Stimulated activated naive CD8-positive, alpha-beta T cell treated with anti-CD3 and anti-CD28 coated beads, Interleukin-15, amount 100 ng/mL, for 72 hours (primary cell): ENCODE measurements at places on chromosomes 2 and 18.

DNA sequence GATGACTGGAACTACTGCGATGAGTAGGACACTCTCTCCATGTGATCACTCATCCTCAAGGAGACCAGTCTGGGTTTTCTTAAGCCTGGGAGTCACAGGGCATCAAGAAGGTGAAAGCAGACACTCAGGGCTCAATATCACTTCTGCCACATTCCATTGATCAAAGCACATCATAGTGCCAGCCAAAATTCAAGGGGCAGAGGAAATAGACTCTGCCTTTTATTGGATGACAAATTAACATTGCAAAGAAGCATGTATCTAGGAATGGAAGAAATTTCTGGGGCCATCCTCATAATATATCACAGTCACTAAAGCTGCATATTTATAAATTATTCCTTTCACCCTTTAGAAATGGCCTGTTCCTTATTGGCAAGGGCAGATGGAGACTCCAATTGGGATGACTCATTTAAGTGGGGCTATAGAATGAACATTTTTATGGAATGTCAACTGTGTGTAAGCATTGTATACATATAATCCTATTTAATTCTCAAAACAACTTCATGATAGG is 114.8 kb upstream of the CDC42EP3 start:
- no peak for DNase-seq

GRCh38 chr2:210203147-210203546 is 22.1 kb downstream of the ACADL start:
- DNase-seq: no peak

DNA sequence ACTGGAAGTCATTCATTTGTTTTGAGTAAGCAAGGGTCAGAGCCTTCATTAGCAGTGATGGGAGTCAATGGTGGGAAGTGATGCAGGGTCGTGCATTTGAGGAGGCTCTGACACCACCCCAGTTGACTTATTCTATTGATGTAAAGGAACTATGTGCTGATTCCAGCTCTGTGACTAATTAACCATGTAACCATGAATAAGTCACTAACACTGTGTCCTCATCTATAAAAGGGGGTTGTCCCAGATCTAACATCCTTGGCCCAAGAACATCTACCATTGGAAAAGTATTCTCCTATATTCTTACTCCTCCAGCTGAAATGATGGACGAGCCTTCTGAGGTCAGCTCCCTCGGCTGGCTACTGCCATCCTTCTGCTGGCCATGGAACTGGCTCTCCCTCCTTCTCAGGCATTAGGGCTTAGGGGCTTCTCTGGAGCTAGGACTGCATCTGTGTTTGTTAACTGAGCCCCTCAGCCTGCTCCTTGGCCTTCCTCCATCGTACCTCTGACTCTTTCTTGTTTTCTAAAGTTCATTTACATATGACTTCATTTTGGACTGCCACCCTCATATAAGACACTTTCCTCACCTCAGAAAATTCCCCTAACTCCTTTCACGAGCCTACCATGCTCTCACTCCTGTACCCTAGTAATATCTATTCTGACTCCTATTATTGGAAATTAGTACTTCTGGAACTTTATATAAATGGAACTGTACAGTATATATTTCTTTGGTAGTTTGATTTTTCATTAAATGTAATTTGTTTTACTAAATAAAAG is 115.5 kb downstream of the KCTD1 start:
- no peak for DNase-seq

DNA sequence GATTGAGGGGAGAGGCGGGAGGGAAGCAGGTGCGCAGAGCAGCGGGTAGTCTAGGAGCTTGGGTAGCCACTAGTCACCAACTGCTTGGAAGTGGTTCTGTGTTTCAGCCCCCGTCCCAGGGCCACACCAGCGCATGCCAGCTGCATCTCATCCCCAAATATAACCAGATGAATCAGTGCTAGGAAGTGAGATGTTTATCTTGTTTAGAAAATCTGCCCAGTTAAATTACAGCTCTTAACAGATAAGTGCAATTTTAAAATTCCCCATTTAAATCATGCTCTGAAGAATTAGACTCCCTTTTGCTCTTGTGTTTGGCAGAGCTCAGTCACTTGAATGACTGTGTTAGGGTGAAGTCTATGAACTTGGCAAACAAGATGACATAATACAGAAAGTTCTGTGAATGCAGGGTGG is 193.8 kb downstream of the SEPTIN10 start:
- DNase-seq: no peak

DNA sequence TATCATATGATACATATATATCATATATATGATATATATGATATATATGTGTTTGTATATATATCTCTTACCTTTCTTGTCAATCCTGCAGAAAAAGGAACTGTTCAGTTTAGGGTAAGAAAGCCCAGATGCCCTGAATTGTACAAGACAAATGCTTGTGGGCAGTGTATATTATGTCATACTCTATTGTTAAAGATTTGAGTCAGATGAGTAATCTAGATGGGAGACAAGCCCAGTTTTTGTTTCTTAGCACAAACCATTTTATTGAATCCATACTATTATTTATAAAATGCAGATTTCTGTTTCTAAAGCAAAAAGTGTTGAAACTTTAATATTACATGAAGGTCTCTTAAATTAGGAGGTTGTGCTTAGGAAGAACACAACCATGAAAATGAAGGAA is 90.6 kb downstream of the VRK2 start:
- no peak for DNase-seq

DNA sequence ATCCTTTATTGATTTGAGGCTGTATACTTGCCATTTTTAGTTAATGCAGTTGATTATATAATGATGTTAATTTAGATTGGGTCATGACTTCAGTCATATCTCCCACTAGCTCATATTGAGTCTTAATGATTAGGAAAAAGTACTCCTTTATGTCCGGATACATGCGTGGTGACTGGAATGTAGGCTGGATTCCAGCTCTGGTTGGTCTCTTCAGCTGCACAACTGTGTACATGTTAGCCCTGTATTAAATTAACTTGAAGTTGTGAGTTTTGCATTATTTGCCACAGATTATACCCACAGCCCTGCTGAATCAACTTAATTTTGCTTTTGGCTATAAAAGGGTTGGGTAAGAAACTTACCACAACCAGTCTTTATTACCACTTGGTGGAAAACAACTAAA is 22.5 kb downstream of the MOB4 start:
- DNase-seq: no peak
